ENCODE measurements at places on chromosomes 5 and 9.

GRCh38 chr5:106875591-106876297 lies 795.0 kb downstream of the EFNA5 start:
- peak; percentile 33 for DNase-seq

DNA sequence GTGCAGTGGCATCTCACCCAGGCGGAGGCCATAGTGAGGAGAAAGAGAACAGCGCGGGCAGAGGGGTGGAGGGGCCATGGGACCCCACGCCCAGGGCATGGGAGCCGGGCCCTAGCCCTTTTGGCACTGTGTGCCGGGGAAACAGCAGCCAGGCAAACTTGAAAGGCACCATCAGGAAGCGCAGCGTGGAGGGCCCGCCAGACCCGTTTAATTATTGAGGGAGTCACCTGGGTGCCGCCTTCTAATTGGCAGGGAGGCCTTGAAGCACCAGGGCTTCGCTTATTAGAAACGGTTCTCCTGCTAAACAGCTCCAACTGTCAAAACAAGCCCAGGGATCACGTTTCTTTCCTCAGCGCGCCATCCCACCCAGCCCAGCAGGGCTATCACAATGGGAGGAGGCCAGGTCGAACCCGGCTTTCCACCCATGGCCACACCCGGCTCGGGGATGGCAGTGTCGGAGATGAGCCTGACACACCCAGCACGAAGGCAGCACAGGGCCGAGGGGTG lies 104.6 kb upstream of the SARDH start:
- DNase-seq = no peak

DNA sequence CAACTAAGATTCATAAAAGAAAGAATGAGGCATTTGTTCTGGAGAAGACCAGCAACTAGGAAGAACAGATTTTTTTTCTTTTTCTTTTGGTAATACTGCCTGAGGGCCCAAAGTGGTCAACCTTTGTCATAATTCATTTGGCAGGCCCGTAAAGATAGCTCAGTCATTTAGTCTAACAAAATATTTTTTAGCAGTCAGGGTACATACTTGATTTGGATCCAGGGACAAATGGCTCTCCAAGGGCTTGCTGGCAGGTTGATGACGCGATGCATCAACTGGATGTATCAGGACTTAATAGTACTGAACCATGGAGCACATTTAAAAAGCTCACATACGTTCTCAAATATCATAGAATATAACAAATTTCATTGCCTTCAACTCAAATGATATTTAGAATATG lies 203.4 kb upstream of the ZNF608 start:
- DNase-seq = no peak

- DNase-seq = no peak
These were observed 56.2 kb upstream of the TNFSF15 start for GRCh38 chr9:114861922-114862605.

- DNase-seq = no peak
These were observed 255.8 kb downstream of the ARHGAP26 start for GRCh38 chr5:143025971-143026370.

DNA sequence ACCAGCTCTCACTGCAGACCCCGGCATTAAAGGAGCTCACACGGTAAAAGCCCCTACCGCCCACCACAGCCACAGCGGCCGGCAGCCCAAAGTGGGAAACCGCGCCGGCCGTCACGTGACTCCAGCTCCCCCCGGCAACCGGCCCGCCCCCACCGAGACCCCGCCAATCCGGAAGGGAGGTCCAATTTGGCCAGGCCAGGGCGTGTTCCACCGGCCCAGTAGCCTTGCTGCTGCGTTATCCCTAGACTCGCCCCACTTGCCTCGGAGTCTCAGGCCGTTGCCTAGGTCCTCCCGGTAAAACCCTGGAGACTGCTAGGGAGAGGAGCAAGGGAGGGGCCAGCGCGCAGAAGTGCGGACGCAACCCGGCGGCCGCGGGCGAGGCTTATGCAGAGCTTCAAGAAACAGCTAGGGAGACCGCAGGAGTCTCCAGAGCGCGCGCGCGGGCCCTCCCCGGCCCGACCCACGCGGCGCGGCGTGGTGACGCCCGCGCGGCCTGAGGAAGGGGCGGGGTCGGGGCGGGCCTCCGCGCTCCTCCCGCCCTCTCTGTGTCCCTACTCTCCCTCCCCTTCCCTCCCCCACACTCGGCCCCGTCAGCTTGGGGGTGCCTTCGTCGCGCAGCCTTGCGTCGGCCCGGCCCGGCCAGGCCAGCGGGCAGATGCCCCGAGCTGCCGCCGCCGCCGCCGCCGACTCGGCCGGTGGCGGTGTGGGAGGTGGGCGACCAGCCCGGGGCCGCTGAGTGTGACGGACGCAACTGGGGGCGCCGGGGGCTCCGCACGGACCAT lies at the start of gene RIC1:
TSS of gene RIC1 (plus strand) at position 578 of the 782 bp plus-strand sequence. CDS start at position 781, 203 bp downstream.
- peak; percentile 86 for DNase-seq

DNA sequence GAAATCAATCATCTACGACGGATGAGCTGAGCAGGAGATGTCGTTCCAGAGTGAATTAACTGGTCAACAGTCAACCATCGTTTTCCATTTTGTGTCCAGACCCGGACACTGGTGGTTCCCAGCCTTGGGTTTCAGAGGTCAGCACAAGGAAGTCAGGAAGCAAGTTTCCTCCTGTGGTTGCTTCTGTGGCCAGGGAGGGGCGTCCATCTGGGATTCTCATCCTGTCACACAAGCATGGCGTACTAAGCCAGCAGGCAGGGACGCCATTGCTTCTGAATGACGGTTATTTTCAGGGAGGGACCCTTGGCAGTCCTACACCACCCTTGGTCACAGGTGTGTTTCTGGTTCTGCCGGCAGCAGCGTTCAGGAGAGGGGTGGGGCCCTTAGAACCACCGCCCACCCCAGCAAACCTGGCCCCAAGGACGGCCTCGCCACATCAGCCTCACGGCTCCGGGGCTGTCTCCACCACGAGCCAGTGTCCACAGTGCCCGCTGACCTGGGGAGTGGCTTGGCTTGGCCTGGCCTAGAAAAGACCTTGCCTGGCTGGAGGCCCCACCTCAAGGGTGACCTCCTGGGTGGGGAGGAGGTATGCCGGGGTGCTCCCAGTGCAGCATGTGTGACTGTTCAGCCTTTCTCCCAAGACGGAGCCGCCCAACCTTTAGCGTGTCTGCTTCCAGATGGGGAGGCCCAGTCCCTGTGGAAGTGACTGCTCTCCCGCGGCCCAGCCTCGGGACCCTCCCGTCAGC lies 25.2 kb downstream of the NDUFS6 start:
- no peak for DNase-seq

DNA sequence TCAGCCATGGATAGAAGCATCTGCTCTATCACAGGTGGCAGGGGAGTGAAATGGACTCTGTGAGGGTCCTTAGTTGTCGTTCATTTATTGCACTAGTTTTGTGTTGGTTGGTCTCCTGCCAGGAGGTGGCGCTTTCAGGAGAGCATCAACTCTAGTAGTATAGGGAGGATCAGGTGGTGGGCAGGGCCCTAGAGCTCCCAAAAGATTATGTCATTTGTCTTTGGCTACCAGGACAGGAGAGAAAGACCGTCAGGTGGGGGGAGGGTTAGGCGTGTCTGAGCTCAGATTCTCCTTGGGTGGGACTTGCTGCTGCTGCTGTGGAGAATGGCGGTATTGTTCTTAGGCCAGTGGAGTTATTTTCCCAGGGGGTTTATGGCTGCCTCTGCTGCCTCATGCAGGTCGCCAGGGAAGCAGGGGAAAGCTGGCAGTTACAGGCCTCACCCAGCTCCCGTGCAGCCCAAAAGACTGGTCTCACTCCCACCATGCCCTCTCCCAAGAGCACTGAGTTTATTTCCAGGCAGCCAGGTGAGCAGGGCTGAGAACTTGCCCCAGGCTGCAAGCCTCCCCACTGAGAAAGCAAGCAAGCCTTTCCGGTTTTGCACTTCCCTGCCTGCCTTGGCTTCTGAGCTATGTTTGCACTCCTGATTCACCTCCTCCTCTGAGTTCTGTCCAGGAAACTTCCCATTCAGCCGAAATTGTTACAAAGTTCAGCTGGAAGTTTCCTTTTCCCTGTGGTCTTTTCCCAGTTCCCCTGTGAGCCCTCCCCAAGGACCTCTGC lies 317.3 kb downstream of the TAF11L14 start:
- DNase-seq = no peak

DNA sequence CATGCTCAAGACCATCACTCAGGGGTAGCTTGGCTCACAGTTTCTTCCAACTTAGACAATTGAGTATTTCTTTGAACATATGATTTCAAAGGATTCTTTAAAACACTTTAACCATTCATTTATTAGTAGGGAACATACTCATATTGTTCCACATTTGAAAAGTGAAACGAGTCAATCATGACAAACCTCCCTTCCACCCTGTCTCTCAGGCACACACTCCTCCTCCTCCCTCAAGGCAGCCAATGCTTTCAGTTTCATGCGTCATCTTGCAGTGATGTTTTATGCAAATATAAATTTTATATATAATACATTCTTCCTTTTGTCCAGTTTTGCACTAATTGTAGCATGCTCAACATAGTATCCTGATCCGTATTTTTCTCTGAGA lies 126.0 kb upstream of the BOD1 start:
- DNase-seq = no peak

GRCh38 chr9:127521919-127522304 lies 70.6 kb downstream of the LRSAM1 start:
- DNase-seq = no peak

DNA sequence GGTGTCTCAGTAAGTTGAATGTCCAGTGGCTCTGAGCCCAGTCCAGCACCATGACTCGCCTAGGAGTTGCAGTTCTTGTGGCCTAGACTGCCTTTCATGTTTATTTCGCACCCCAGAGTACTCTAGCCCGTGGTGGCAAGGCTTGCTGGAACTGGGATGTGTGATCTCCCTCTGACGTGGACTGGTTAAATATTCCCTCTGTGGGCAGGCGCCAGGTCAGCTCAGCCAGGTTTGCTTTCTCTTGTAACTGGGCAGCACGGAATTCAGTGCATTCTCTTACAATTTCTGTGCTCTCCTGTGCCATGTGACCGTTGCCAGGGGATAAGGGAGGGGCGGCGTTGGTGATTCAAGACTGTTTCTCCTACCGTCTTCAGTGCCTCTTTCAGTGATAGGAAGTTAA lies 270.8 kb downstream of the KDM4C start:
- peak; percentile 26 for DNase-seq

DNA sequence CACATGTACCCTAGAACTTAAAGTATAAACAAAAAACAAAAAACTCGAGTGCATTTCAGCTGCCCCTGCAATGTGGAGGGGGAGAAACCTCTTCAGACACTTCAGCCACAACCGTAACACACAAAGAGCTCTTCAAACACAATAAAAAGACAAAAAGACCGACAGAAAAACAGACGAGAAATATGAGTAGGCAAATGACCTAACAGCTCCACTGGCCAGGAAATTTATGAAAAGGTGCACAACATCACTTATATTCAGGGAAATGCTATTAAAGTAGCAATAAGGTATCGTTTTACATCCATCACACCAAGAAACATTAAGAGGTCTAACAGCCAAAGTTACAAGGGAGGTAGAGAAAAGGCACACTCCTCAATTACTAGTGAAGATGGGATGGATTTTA lies 6.2 kb downstream of the ZBED3 start:
- no peak for DNase-seq

GRCh38 chr5:173099461-173099860 lies 43.3 kb downstream of the CREBRF start:
- DNase-seq = no peak

DNA sequence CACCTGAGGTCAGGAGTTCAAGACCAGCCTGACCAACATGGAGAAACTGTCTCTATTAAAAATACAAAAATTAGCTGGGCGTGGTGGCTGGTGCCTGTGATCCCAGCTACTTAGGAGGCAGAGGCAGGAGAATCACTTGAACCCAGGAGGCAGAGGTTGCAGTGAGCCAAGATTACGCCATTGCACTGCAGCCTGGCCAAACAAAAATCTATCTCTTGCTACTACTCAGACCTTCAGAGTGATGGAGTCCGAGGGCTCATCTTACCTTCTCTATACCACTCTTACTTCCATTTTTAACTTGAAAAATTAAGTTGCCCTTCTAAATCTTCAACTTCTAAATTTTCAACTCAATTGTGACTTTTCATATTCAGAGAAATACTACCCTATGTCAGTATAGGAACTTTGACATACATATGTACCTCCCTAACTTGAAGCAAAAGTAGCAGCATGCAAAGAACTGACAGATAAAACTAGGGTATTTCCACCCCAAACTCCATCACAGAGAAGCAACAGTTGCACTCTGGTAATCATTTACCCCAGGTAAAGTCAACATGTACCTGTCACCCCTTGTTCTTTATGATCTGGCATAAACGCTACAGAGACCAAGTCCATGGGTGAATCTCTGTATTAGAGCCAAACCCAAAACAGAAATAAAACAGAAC lies 11.4 kb downstream of the ZFAND5 start:
- DNase-seq = no peak

DNA sequence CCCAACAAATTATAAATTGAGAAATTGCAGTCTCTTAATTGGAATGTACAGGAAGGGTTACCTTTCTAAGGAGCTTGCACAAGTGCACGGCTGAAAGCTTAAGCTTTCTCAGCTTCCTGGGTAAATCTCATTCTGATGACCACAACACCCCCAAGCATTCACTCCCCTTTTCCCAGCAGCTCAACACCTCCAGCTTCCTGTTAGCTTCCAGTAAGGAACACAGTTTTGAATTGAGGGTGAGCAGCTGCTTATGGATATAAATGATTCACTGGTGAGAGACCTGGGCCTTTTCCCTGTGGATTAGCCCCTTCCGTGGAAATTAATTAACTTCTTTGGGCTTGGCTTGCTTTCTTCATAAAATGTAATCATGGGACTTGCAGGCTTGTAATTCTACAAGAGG lies 101.2 kb downstream of the SLC28A3 start:
- DNase-seq = peak; percentile 31

DNA sequence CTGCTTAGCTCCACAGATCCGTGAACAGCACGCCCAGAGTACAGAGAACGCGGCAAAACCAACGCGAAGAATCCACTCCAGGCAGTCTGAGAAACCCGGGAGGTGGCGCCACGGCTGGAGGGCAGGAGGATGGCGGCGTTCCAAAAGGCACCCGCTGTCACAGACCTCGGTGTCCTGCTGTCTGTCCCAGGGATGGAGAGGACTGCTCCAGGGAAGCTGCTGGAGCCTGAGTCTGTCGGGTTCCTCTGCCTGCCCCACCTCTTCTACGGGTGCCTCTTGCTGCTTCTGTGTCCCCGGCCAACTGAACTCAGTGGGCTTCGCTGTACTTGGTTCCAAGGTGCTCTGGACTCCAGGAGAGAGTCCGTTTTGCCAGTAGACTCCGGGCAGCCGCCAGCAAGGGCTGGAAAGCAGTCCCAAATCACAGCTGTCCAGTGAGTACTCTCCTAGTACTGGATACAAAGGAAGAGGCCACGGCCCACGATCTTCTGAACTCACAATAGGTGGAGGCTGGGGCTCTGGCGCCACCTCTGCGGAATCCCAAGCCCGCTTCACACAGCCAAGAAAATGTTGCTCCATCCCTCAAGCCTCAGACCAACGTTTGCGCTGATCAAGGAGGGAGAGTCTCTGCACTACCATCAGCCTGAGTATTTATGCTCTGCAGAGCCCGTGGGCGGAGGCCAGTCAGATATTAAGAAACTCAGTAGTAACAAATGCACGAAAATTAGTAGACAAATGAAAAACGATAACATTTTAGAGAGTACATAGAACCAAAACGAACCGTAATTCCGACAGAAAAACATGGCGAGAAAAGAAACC lies 440 bp downstream of the ANXA2R start:
- DNase-seq = peak; percentile 83

GRCh38 chr9:126985870-126986498 lies 71.4 kb downstream of the RALGPS1 start:
- peak; percentile 73 for DNase-seq

- peak; percentile 91 for DNase-seq
These were observed 121.9 kb upstream of the GHR start for GRCh38 chr5:42301349-42301748.

GRCh38 chr5:55538661-55539060 lies 3.9 kb upstream of the PLPP1 start:
- DNase-seq = no peak

- DNase-seq = no peak
These were observed 50.8 kb downstream of the ITGA1 start for GRCh38 chr5:52838326-52839015.
